ENCODE measurements at places on chromosomes 13 and 19.

GRCh38 chr19:48870048-48870447, 1.6 kb upstream of the PLEKHA4 start:
- DNase-seq, result no peak

DNA sequence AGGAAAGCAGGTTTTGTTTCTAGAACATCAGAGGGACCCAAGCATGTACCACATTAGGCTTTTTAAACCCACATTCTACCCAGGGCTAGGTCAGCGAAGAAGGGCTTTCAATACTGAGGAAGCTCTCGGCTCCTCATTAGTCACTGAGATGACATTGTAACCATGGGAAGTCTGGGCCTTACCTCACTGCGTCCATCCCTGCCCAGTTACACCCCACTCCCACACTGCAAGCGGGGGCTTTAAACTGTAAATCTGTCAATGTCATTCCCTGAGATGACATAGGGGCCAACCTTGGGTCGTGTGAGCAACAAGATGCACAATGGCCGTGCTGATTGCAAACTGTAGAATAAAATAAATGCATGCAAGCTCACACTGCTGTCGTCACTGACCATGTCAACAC, 21.7 kb upstream of the TFDP1 start:
- DNase-seq, result no peak

DNA sequence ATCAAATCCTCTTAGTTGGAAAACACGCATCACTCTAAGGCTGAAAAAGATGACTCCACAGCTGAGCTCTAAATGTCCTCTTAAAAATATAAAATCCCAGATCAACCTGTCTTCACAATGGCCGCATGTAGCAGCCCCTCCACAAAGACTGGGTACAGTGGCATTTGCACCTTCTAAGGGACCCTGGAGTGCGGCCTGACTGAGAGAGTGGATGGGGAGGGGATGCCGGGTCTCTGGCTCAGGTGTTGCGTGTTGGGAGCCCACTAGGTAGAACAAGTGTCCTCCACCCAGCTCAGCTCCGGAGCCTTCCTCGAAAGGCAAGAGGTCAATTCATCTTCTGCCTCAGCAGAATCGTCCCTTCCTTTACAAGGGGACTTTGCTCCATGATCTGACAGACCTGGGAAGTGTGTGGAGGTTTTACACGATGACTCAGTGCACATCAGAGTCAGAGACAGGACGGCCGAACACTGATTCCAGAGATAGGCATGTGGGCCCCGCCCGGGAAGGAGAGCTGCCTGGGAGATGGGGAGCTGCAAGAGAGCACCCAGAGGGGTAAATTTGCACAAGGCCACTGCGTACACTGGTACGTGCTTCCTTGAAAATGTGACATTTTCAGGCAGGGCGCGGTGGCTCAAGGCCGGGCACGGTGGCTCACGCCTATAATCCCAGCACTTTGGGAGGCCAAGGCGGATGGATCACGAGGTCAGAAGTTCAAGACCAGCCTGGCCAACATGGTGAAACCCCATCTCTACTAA, 23.5 kb upstream of the SLC15A1 start:
- DNase-seq, result no peak

DNA sequence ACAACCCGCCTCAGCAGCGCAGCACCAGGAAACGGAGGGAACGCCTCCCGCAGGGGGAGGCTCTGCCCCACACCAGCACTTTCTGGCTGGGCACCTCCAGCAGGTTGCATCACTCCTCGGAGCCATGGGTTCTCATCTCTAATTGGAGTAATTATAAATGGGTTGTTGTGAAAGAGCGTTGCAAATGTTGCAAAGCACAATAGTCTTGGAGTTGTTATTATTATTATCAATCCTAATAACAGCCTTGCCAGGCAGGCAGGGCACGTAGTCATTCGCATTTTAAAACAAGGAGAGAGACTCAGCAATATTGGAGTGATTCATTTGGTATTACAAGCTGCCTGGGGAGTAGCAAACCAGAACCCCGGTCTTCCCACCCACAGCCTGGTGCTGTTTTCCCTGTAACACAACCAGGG, 108.6 kb upstream of the GJB6 start:
- DNase-seq, result no peak

DNA sequence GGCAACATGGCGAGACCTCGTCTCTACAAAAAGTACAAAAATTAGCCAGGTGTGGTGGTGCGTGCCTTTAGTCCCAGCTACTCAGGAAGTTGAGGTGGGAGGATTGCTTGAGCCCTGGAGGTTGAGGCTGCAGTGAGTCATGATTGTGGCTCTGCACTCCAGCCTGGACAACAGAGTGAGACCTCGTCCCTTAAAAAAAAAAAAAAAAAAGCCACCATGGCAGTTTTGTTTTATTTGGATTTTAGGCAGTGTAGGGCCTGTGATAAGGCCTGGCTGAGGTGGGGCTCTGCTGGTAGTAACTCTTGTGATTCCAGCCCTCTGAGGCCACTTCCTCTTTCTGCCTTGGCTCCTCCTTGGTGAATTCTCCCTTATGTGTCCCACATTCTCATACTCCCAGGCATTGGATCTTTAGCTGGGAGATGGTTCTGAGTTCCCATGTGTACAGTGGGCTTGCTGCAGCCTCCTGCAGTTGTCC, 39.2 kb downstream of the GATAD2A start:
- peak; percentile 20 for DNase-seq

DNA sequence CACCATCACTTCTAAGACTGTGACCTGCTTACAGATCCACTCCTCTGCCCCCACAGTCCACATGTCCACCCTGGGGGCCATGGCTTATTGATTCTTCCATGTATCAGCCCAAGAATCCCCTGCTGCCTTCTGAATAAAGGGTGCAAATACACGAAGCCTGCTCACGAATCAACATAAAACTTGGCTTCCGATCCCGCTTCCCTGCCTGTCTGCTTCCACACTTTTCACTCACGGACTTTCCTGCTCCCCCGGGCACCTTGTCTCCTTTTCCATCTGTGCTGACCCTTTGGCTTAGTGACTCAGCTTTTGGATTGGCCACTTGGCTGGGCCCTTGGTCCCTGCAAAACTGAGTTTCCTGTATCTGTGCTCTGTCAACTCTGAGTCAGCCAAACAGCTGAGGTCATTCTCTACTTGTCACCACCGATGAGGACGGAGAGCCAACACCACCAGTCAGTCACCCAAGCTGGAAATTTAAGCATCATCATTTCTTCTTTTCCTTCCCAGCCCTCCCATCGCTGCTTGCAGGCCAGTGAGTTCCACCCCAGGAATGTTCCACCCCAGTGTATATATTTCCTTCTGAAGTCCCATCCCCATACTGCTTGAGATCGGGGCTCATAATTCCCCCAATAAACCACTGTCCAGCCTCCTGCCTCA, 11.4 kb upstream of the USP12 start:
- DNase-seq, result no peak

DNA sequence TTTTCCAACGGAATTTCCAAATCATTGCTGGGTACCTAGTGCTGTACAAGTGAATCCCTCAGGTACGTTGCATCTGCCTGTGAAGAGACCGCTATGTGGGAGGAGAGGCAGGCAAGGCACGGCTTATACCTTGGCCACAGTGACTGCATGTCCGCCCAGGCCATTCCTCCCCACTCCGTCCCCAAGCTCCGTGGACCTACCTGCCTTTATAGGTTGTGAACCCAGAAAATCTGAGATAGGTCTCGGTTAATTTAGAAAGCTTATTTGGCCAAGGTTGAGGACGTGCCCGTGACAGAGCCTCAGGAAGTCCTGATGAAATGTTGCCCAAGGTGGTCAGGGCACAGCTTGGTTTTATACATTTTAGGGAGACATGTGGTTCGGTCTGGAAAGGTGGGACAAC, 218.5 kb upstream of the TSHZ3 start:
- no peak for DNase-seq

GRCh38 chr13:37889102-37889501, 19.5 kb upstream of the TRPC4 start:
- no peak for DNase-seq

GRCh38 chr19:21508198-21508597, 2.8 kb downstream of the ZNF429 start:
- DNase-seq, result no peak

DNA sequence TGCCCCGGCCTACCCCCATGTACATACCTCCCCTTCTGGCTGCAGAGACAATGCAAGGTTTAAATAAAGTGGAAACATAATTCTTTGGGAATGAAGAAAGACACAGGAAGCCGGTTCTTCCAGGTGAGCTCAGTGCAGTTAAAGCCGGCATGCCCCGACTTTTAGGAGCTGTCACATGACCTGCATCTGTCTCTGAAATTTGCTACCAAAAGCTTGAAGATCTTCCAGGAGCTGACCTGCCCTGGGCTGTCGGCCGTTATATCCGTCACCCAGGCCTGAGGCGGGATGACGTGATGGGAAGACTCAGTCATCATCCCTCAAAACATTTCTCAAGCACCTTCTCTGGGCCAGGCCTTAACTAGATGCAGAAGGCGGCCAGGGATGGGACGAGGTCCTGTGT, 10.3 kb downstream of the RAB8A start:
- DNase-seq, result no peak

GRCh38 chr19:45179072-45179891, 698 bp downstream of the BLOC1S3 start:
- DNase-seq, result no peak

DNA sequence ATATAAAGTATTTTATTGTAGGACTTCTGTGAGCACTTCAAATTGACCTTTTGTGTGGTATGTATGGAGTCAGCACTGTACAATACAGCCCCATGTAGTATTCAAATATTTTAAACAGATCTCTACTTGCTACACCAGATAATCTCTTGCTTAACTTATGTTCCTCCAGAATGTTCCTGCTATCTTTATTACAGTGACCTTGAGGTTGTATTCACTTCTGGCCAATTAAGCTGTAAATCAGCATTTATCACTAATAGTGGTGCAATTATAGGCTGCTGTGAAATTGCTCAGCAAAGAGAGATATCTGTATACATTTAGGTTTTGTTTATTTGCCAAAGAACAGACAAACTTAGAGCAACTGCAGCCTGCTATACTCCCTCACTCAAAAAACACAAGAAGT, 1218.6 kb downstream of the PCDH17 start:
- no peak for DNase-seq

GRCh38 chr13:45807520-45808099, 43.9 kb downstream of the SIAH3 start:
- DNase-seq, result peak; percentile 44

GRCh38 chr19:1526979-1527649, 3.2 kb downstream of the PLK5 start:
- DNase-seq, result no peak

DNA sequence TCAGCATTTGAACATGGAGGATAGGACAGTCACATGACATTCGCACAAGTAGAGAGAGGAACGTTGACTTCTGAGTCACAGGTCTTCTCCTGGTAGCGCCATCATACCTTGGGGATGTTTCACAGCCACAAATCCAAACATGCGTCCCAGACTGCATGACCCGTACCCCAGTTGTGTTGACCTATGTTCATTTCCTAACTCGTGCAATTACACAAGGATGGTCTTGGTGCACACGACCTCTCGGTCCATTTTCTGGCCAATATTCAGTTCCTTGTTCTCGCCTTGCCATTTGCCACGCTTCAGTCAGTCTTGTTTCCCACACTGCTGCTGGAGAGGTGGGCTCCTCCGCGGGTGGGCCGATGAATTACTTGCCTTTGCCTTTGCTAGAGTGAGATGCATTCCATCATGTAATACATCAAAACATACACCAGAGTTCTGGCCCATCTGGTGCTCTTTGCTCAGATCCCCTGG, 87.3 kb downstream of the COL4A2 start:
- DNase-seq, result no peak

- DNase-seq, result no peak
Observed at GRCh38 chr13:106063591-106064313, 471.7 kb downstream of the EFNB2 start.

- DNase-seq, result no peak
Observed at GRCh38 chr19:39740395-39740794, 2.6 kb upstream of the CLC start.

DNA sequence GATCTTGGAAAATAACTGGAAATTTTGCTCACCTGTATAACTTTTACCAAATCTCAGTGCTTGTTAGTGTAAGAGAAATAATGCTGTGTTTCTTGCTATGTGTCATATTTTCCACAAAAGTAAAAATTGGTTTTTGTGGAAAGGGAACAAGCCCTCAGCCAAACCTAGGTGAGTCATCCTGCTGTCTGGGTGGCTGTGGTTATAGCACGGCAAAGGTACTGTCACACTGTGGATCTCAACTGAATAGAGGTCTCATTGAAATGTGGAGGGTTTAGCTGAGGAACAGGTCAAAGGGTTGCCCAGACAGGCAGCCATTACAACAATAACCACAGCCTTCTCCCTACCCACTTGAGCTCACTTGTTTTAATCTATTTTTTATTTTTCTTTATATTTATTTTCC, 338.8 kb upstream of the DACH1 start:
- no peak for DNase-seq

GRCh38 chr13:36673838-36674326, at the start of gene SERTM1:
SERTM1 (plus strand) TSS chr13:36674020; CDS start chr13:36695079, 21,059 bp downstream.
- peak; percentile 80 for DNase-seq

DNA sequence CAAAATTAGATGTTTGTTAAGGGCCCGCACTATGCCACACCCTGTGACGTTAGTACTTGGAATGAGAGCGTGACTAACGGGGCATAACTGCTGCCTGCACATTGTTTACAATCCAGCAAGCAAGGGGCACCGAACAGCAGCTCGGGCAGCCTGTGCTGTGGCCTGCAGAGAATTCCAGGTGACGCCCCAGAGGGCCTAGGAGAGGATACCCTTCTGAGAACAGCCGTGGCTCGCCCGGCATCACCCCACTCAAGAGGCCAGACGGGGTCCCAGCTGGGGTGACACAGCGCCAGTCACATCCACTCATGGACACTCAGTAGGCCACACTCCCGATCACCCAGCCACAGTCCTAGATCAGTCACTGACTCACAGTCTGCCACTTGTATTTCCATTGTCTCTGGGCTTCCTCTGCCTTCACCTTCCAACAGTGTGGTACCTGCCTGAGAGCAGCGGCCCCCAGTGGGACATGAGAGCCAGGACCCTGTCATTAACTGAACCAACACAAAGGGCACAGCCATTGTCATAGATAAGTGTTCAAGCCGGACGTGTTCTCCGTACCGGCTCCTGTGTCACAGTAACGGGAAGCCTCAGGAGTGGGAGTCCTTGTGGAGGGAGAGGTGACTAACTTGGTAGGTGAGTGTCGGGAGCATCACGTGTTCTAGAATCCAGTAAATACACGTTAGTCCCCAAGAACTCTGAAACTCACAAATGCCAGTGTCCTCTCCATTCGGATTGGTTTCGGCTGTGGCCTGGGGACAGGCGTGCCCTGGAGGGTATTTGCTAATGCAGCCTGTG, 7.5 kb downstream of the ZNF331 start:
- no peak for DNase-seq

DNA sequence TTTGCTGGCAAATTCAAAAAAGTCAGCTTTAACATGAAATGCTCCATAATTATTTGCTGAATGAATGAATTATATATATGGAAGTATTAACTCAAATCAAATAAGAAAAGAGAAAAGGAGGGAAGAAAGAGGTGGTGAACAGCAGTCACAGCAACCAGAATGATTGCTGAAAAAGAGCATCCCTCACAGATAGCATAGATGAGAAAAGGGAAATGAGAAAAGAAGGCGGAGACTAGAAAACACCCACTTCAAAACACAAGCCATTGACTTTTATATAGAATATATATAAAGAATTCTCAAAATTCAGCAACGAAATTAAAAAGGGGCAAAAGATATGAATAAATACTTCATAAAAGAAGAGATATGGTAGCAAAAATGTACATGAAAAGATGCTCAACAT, 75.2 kb downstream of the CAB39L start:
- DNase-seq, result no peak

GRCh38 chr19:35828692-35829301, 16.2 kb upstream of the PRODH2 start:
- peak; percentile 92 for DNase-seq

GRCh38 chr19:36527341-36527740, 730 bp downstream of the ZNF260 start:
- peak; percentile 44 for DNase-seq
